Activated T-helper 1 cell treated with anti-CD3 and anti-CD28 coated beads, Interleukin-12 subunit alpha, Interleukin-12 subunit beta, Interleukin-2, Interleukin-4 antibody, amounts not matched to agents 30 ng/mL and 10 ng/mL and 1 ng/mL, durations not matched to agents 14 hours and 24 hours and 36 hours (primary cell): ENCODE measurements at places on chromosomes 11 and 22. TPM values are rescaled to one million over a fixed set of nuclear protein-coding genes. Genes with fewer than 3 reads are reported as not detected.

Gene MIOX
- total RNA-seq = 0.29 TPM in 1 of 2 replicates, not detected in the other

Gene TRIM64
- not detected in 2 replicates for total RNA-seq

Gene ADORA2A
- total RNA-seq = 27.3 and 27.7 TPM in 2 replicates

Gene RIC3
- total RNA-seq = 4.7 and 7.4 TPM in 2 replicates

Gene CD6
- total RNA-seq = 411 and 416 TPM in 2 replicates

Gene GNG3
- total RNA-seq = not detected in 2 replicates

Gene PATE2
- total RNA-seq = 0.29 and 0.34 TPM in 2 replicates

Gene DDI1
- total RNA-seq = not detected in 2 replicates

Gene SCUBE2
- not detected in 2 replicates for total RNA-seq

Gene BIK
- 2.3 and 2.5 TPM in 2 replicates for total RNA-seq

Gene MRGPRX4
- total RNA-seq = not detected in 2 replicates

Gene CALCA
- total RNA-seq = not detected in 2 replicates

Gene HBG1
- not detected in 2 replicates for total RNA-seq

Gene OR5AK2
- not detected in 2 replicates for total RNA-seq

Gene TENM4
- 0.03 TPM in 1 of 2 replicates, not detected in the other for total RNA-seq

Gene C11orf87
- total RNA-seq = not detected in 2 replicates

Gene SCGB1D2
- total RNA-seq = not detected in 2 replicates

Gene RASD2
- not detected in 2 replicates for total RNA-seq

Gene C11orf52
- total RNA-seq = not detected in 2 replicates

Gene SAC3D1
- 17.4 and 17.7 TPM in 2 replicates for total RNA-seq

Gene CFAP300
- total RNA-seq = not detected in 2 replicates

Gene SDHAF2
- total RNA-seq = 49.5 and 58.1 TPM in 2 replicates

Gene NR1H3
- 8.5 and 9.9 TPM in 2 replicates for total RNA-seq

Gene CHST1
- total RNA-seq = 0.17 and 0.23 TPM in 2 replicates

Gene CSF2RB
- total RNA-seq = 11.7 and 11.8 TPM in 2 replicates

Gene TRIM21
- 28.8 and 31.6 TPM in 2 replicates for total RNA-seq

Gene VSIG10L2
- total RNA-seq = not detected in 2 replicates

Gene USP2
- 0.22 and 0.36 TPM in 2 replicates for total RNA-seq

Gene ARHGAP32
- total RNA-seq = 4.3 and 6.2 TPM in 2 replicates

Gene CHRNA10
- total RNA-seq = 2.6 and 2.9 TPM in 2 replicates
